NCI-H1417 treated with DMSO at 0.1 percent for 48 hours (cell line): ENCODE measurements at places on chromosomes 5 and 9.

DNA sequence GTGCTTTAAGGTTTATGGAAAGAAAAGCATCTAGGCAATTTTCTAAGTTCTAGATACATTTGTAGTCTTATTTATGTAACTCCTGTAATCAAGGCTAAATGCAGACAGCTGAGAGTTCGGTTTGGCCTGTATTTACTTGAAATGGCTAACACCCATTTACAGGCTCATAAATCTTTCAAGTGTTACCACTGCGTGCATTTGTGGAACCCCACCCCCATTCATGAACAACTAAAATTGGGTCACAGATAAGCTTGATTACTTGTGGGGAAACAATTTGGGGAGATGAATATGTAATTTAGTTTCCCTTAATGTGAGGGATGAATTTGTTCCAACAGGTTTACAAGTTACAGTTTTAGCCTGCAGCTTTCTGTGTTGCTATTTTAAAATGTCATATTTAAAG is 360.6 kb downstream of the ARRDC3 start:
- no peak for DNase-seq

GRCh38 chr5:126107381-126107780 is 315.8 kb upstream of the GRAMD2B start:
- DNase-seq, result no peak

DNA sequence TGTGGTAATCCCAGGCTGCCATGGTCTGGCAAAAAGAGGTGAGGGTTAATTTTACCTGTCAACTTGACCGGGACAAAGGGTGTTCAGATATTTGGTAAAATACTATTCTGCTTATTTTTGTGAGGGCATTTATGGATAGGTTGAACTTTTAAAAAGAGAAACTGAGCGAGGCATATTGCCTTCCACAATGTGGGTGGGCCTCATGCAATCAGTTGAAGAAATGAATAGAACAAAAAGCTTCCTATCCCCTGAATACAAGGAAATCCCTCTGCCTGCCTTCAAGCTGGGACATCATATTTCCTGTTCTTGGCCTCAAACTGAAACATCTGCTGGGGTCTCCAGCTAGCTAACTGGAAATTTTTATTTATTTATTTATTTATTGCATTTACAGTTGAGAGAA is 734.7 kb downstream of the IRX1 start:
- no peak for DNase-seq

- no peak for DNase-seq
Measured at GRCh38 chr5:119743927-119744326, 114.6 kb downstream of the FAM170A start.

DNA sequence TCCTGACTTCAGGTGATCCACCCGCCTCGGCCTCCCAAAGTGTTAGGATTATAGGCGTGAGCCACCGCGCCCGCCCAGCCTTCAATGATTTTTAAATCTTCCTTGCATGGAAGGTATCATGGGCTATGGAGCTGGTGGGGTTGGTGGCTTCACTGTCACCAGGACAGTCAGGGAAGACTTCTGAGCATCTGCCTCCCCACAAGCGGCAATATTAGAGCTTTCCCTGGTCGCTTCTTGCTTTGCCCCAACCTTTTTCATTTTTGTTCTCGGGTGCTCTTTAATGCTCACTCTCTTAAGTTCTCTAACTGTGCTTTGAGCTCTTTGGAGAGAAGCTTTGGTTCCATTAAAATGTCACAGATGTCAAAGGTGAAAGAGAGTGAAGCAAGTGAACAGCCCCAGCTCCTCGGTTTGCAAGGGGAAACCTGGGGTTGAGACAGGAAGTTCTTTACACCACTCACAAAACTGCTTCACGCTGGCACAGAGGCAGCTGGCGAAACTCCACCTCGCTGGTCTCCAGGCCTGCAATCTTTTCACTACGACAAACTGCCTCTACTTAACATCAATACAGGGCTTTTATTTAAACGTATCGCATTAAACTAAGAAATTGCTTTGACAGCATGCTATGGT is 142.5 kb upstream of the RETREG1 start:
- DNase-seq, result no peak

DNA sequence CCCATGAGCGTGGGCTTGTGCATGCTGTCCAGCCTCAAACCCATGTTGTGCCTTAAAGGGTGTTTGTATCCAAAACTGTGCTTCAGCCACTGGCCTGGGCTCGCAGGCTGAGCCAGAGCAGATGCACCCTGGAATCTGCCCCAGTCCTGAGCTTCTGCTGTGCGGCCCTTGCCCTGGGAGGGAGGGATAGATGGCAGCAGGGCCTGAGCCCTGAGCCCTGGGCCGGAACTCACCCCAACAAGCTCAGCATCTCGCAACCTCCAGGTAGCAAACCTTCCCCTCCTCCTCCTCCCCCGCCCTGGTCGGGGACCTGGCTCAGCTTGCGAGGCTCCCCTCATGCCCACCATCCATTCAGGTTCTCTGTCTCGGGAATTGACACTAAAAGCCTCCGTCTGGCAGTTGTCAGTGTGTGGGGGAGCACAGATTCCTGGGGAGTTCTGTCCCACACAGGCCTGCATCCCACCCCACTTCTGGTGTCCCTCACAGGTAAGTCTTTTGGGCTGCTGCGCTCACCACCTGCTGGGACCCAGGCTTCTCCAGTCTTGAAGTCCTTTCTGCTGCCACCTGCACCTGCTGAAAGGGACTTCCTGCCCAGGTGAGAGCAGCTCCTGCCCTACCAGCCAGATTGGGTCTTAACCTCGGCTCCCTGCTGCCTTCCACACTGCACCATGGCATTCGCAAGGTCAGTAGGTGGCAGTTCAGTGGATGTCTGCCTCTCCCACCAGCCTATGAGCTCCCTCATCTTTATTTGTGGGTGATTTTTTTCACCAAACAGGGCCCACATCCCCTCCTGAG is 55.2 kb upstream of the OLFM1 start:
- no peak for DNase-seq

- no peak for DNase-seq
Measured at GRCh38 chr5:6464441-6464840, 15.8 kb downstream of the UBE2QL1 start.

DNA sequence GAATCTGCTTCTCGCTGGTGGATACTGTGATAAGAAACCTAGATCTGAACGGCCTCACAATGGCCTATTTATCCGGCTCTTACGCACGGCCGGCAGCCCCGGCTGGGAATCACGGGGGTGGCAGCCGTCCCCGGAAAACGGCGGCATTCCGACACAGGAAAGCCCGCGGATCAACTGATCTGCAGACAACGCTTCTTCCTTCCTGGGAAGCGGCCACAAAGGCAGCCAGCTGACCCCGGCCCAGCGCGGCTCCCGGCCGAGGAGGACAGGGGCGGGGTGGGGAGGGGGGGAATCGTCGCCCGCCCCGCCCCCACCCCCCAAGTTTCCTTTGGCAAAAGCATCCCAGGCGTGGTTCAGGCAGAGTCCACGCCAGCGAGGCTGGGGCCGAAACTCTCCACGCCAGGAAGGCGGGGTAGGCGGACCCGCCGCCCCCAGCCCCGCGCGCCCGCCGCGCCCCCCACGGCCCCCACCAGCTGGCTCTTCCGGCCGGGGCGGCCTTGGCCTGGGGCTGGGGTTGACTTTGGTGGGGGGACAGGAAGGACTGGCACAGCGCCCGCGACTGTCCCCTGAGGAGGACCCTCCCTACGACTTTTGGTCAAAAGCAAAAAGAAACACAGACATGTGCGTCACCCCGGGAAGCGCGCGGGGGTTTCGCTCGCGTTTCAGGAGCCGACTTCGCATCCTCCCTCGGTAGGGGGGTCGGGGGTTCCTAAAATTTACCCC is 247.7 kb upstream of the ANKRD55 start:
- no peak for DNase-seq

DNA sequence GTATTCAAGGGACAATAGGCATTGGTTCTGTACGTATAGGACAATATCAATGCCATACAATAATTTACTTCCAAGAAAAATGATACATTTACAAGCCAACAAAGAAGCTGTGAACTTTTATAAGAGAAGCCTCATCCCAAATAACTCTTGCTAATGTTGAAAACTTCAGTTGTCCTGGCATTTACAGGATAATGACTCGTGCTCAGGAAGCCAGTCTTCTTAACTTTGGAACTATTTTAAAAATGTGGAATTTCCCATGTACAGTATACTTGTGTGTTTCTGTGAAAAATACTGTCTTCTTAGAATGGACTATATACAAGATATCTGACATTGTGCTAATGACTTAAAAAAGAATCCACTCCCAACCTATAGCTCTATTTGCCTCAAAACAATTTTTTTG is 1479.3 kb upstream of the CDH9 start:
- no peak for DNase-seq
